ENCODE measurements at places on chromosomes 7 and 10. TPM values are rescaled to one million over a fixed set of nuclear protein-coding genes. Genes with fewer than 3 reads are reported as not detected.

Gene ZNF727
- 0.50 TPM for total RNA-seq

Gene FZD8
- 21.2 TPM for total RNA-seq

Gene SPDYE9
- total RNA-seq: not detected

Gene CHST15
- total RNA-seq: 61.0 TPM

Gene ITIH2
- not detected for total RNA-seq

Gene ASB15
- not detected for total RNA-seq

Gene ACTL6B
- total RNA-seq: not detected

Gene CCDC172
- total RNA-seq: not detected

Gene TMEM213
- not detected for total RNA-seq

Gene GNAT3
- not detected for total RNA-seq

Gene KLLN
- total RNA-seq: 1.2 TPM

Gene ST8SIA6
- 0.17 TPM for total RNA-seq

Gene FGL2
- total RNA-seq: not detected

Gene CDC14C
- not detected for total RNA-seq

All from mammary epithelial cell (primary cell).